ENCODE measurements at places on chromosomes 1 and 21. TPM values are rescaled to one million over a fixed set of nuclear protein-coding genes. Genes with fewer than 3 reads are reported as not detected.

The PADI3 gene
- total RNA-seq, result not detected

The GJB4 gene
- not detected for total RNA-seq

The LCE3E gene
- not detected for total RNA-seq

The OR2L13 gene
- total RNA-seq, result not detected

The AADACL3 gene
- not detected for total RNA-seq

The XCL1 gene
- total RNA-seq, result not detected

The LAMC1 gene
- total RNA-seq, result 465 TPM

The CCDC190 gene
- 4.3 TPM for total RNA-seq

The AMY1C gene
- total RNA-seq, result not detected

The PKLR gene
- total RNA-seq, result not detected

The GBP3 gene
- 7.9 TPM for total RNA-seq

The RGS5 gene
- 106 TPM for total RNA-seq

The CD52 gene
- not detected for total RNA-seq

The IGSF9 gene
- not detected for total RNA-seq

The RIPPLY3 gene
- not detected for total RNA-seq

The GNG12 gene
- total RNA-seq, result 143 TPM

The GJA9 gene
- not detected for total RNA-seq

The SLC22A15 gene
- total RNA-seq, result under 0.01 TPM

The C1orf185 gene
- total RNA-seq, result not detected

The MTR gene
- total RNA-seq, result 29.9 TPM

The CAMK1G gene
- total RNA-seq, result not detected

The VAMP3 gene
- total RNA-seq, result 95.0 TPM

The CELA3B gene
- total RNA-seq, result not detected

The SPRR5 gene
- not detected for total RNA-seq

The CELA2A gene
- not detected for total RNA-seq
